ENCODE measurements at places on chromosomes 3 and 15.

DNA sequence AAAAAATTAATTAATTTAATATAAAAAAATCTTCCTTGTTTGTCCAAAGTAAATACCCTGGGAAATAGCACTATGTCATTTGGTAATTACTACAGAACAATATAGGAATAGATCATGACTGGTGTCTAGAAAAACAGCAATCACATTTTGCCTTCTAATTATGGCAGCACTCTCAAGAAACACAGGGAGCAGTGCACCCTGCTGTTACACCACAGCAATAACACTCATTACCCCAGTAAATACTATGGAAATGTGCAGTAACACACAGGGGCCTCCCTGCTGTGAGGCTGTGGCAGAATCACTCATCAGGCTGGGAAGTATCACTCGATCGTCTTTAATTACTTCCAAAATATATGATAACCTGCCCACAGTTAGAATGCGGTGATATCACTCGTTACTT, 646.0 kb downstream of the TUSC7 start:
- no peak for DNase-seq

DNA sequence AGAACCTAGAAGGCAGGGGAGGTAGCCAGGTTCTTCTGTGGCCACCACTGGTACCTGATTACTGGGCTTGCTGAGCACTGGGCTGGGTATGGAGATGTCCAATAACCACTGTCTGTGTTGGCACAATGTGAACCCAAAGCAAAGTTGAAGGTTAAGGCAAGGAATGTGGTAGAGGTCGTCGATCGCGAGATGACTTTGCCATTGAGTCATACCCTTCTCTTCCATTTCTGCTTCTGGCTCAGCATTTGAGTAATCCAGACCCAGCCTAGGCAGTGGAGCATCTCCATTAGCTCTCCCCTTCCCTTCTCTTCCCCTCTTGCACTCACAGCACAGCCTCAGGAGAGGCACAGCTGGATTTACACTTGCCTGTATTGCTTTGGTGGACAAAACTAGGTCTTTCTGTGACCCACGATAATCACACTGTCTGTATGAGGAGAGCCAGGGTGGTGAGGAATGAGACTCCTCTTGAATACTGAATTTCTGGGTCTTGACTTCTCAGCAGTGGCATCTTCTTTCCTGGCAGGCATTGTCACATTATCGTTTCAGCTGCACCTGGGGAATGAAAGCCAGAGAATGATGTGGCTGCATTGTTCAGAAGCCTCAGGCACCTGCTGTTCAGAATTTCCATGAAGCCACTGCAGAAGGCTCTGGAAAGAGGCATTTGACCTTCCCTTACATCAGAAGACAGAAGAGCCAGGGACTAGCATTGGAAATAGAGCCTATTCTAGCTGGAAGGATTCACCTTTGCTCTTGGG, 272.6 kb downstream of the PDCD6IP start:
- no peak for DNase-seq

GRCh38 chr3:127114337-127115070, 78.4 kb upstream of the PRR23E start:
- no peak for DNase-seq

- DNase-seq = no peak
Measured at GRCh38 chr3:115204475-115204874, 57.4 kb upstream of the ZBTB20 start.

DNA sequence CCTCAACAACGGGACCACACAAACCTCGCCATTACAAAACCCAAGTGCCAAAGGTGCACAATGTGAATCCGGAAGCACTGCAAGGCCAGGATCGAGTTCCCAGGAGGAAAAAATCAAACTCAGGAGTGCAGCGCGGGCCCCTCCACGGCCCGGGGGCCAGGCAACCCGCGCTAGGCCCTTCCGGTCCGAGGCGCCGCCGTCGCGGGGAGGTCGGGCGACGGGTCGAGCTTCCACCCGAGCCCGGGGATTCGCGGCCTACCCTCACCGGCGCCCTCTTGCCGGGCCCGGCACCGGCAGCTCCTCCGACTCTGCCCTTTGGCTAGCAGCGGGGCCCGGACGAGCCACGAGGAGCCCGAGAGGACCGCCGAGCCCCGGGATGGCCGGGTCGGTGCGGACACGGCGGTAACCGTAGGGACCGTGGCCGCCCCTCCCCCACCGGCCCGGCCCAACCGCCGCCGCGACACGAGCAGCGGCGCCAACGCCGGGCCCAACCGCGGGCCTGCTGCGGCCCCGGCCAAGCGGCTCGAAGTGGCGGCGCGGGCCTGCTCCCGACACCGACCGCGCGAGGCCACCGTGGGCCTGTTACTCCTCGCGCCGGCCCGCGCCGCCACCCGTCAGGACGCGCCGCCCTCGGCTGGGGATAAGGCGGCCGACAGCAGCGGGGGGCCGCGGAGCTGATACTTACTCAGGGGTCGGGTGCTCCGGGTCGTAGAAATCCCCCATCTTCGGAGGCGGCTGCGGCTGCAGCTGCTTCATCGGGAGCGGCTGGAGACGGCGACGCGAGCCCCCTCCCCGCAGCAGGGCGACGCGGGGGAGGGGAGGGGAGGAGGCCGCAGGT, 525 bp downstream of the SETD2 start:
- peak; percentile 43 for DNase-seq

- DNase-seq = no peak
Measured at GRCh38 chr3:11074451-11074850, 79.8 kb upstream of the HRH1 start.

DNA sequence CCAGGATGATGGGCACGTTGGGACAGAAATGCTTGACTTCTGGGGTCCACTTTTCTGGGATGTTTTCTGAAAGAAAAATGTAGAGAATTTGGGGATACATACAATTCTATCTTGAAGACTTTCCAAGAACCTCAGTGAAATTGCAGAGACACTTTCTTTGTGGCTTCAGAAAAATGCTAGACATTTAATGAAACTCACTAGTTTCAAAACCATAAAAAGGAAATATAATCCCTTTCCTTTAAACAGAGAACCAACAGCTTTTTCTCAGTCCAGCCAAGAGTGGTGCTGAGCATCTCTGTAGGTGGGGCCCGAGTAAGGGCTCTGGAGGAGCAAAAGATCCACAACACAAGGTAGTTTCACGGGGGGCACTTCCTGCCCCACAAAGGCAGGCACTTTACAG, 4.4 kb upstream of the GPX1 start:
- no peak for DNase-seq

DNA sequence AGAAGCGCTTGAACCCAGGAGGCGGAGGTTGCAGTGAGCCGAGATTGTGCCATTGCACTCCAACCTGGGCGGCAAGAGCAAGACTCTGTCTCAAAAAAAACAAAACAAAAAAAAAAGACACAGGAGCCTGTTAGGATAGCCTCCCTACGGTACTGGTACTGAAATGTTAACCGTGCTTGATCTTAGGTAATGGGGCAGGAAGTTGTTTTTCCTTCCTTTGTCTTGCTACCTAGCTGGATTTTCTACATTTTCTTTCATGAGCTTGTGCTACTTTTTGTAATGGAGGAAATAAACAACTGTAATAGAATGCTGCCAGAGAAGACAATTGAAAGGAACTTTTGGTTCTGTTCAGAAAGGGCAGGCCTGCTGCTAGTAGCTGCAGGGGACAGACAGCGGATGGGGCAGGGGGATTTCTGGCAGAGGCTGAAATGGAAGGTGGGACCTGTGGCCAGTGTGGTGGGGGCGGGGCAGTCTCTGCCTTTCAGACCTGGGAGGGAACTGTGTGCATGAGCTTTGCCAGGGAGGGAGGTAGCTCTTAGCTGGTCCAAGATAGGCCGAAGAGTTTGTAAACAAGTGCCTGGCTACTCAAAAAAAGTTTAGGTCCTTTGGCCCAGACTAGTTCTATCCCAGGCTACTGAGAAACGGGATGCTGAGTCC, 49.0 kb upstream of the SEMA4B start:
- no peak for DNase-seq

DNA sequence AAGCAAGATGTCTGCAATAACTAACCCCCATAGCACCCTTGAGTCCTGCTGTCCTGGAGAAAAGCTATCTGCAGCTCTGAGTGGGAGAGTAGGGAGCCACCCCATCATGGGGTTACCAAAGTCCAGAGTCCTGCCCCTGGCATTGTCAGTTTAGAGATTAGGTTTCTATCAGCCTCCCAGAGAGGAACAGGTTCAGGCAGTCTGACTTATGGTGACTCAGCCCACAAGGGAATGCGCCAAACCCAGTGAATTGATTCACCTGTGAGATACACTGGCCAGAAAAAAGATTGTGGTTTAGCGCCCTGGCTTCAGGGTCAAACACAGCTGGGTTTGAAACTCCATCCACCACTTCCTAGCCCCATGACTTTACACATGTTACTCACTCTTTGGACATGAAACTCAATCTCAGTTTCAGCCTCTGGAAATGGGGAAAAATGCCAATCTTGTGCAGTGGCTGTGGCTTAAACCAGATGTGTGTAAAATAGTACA, 263.6 kb upstream of the HES1 start:
- DNase-seq = no peak

- no peak for DNase-seq
Measured at GRCh38 chr3:161026612-161027510, 78.3 kb downstream of the B3GALNT1 start.

DNA sequence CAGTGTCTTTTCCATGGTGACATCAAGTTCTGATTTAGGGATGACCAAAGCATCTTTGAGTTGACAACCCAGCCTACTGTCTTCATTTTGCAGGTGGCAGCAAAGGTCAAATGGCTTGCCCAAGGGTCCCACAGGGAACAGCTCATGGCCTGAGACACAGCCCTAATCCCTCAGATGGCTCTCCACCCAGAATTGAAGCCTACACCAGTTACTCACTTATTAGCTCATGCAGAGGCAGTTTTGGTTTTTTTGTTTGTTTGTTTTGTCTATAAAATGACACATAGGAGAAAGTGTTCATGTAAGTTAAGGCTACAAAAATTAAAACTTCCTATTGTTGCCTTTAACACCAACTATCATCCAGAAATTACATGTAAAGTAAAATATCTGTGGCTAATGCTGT, 167.9 kb downstream of the OSBPL10 start:
- DNase-seq = no peak

- DNase-seq = peak; percentile 46
Measured at GRCh38 chr15:96326328-96327154, 4.0 kb upstream of the NR2F2 start.

GRCh38 chr3:32791833-32792232, 26.0 kb upstream of the TRIM71 start:
- DNase-seq = no peak

- no peak for DNase-seq
Measured at GRCh38 chr3:119620899-119621298, 23.2 kb downstream of the PLA1A start.

GRCh38 chr3:140113996-140114788, 179.2 kb downstream of the CLSTN2 start:
- no peak for DNase-seq

DNA sequence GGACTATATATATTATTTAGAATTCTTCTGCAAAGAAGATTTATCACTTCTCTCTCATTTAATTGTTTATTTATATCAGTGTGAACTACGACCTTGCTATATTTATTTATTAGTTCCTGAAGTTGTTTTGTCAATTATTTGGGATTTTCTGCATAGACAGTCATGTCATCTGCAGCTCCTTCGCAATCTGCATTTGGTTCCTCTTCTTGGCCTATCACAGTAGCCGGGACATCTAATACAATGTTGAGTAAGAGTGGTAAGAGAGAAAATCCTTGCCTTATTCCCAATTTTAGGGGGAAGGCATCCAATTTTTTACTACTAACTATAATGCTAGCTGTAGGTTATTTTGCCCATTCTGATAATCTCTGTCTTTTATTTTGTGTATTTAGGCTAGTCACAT, 39.4 kb downstream of the FOXL2 start:
- DNase-seq = no peak

DNA sequence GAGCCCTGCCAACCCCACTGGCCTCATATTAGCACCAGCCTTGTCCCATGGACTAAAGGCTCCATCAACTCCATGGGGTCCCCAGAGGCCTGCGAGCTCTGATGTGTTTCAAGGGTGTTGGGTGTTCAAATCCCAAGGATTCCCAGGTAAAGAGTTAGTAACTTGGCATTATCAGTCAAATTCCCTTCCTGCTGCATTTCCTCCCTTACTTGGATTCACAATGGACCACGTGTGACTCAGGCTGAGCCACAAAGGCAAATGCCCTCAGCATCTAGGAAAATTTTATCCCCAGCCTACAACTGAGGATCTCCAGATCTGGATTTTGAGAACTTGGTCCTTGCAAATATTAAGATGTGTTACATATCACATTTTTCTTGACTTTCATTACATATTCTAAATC, 58.8 kb downstream of the GADL1 start:
- DNase-seq = no peak

DNA sequence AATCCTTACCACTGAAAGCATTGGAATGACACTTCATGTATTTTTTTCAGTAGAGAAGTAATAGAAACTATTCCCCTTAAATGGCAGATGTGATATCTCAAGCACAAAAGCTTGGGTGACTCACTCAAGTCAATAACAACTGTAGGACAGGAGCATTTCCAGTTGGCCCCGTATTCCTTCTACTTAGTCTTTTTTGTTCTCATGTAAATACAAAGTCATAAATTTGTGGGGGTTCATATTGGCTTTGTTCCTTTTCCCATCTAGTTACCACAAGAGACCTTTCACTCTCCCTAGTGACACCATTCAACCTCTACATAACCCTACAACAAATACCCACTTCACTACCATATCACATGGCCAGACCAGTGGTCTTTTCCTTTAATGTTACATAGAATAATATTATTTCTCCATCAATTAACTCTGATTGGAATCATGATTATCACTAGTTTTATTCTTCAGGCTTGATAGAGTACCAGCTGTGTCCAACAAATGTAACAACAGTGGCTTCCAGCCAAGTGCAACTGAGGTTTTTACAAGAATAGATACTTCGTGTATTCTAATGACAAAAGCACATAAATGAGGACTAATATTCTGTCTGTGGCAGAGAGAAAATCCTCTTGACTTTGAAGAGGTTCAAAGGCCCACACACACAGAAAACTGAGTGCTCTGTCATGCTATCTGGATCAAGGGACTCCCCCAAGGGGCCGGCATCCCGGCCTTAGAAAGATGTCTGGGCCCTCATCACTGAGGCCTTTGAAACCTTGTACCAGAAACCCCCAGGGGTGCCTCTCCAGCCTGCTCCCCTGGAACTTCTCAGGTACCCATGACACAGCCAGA, 94.0 kb upstream of the THBS1 start:
- DNase-seq = no peak

DNA sequence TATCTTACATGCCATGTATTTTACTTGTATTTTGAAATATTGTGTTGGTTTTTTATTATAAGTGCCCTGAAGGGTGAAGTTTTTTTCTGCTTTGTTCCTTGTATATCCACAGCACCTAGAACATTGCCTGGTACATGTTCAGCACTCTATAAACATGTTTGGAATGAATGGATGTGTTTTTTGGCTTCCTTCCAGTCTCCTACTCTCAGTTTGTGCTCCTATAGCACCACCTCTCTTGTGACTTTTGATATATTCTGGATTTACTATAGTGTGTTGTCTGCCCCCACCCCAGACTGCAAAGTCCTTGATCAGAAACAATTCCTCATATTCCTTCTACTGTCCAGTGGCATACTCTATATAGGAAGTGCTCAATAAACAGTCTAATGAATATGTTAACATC, 60.6 kb downstream of the PLCL2 start:
- no peak for DNase-seq

GRCh38 chr3:36269274-36269673, 111.0 kb upstream of the STAC start:
- no peak for DNase-seq

GRCh38 chr3:24296441-24297205, 198.0 kb downstream of the THRB start:
- DNase-seq = no peak
